Stimulated activated naive CD8-positive, alpha-beta T cell treated with anti-CD3 and anti-CD28 coated beads, Interleukin-15, amount 100 ng/mL, for 72 hours (primary cell): ENCODE measurements at places on chromosomes 13 and 19.

- DNase-seq = no peak
These were observed 29.8 kb upstream of the TM9SF2 start for GRCh38 chr13:99471221-99472121.

- peak; percentile 75 for DNase-seq
These were observed 61.4 kb downstream of the RFX2 start for GRCh38 chr19:6048793-6049405.

- no peak for DNase-seq
These were observed 63.1 kb downstream of the KCNRG start for GRCh38 chr13:50078231-50078894.

DNA sequence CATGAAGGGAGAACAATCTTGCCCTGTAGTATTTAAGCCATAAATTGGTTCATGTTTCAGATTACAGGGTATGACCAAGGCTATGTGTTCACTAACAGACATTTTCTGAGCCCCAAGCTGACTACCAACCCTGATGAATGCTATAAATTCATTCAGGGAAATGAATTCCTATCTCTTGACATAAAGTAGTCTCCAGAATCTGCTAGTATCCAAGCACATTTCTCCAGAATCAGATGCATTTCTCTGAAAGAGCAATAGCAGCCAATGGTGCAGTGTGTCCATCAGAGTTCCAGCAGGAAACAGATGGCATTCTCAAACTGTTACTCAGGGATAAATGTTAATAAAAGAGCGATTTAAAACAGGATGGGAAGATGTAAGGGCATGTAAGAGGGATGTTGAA is 226.4 kb downstream of the COG6 start:
- DNase-seq = no peak

DNA sequence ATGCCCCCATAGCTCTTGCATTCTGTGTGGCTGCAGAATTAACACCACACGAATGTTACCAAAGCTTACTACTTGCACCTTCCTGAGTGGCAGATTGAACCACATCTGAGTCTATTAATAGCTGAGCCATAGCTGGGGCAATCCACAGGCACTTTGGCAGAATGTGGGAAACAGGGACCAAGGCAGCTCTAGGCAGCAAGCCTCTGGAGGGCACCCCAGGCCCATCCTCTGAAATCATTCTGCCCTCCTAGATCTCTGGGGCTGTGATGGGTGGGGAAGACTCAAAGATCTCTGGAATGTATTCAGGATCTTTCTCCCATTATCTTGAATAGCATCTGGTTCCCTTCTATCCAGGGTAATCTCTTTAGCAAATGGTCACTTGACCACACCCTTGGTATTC is 139.3 kb downstream of the TNFRSF19 start:
- no peak for DNase-seq

DNA sequence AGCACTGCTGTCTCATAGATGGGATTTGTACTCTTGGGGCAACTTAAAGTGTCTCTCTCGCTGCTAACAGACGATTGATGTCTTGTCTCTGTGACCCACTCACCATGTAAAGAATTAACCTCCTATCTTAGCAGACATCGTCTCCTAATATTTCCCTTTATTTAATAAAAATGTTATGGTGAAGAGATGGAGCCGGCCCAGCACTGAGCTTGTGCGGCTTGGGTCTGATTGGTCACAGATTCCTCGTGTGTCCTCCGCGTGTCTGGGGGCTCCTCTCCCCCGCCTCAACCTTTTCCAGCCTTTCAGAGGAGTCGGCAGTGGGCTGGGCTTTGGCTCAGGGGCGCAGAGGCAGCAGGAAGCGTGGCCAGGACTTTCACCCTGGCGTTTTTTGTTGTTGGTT is 13.2 kb upstream of the CRTC1 start:
- DNase-seq = no peak
